ENCODE measurements at places on chromosomes 3 and 15.

DNA sequence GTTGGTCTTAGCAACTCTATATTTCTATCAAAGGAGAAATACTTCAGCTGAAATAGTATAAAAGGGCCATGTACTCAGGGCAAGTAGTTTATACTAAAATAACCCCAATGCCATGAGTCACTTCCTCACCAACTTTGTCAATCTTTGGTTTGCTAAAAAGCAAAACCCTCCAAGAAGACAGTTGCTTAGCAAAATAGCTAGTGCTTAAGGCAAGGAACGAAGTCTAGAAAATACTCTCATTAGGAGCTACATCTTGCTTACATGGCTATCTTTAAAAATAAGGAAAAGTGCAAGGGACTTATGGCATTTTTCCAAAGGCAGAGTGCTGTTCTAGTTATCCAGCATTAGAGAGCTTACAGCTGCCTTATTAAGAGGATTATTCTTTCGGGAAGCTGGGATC lies 28.4 kb downstream of the P3H2 start:
- no peak for DNase-seq

DNA sequence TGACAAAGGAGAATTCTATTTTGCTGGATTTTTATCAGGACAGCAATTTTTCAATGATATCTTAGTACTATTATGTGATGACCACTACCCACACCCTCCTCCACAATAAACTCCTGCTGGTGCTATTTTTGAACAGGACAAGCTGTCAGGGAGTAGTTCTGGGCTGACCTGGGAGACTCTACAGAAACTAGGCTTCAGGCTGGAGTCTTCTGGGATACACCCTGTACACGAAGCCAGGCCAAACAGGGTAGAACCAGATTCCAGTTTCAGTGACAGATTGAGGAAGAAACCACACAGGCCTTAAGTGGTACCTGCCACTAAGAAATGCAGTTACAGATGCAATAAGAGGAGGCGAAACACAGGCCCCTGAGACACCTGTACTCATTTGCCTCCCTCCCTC lies 12.8 kb downstream of the NMNAT3 start:
- DNase-seq: no peak

- no peak for DNase-seq
Observed at GRCh38 chr15:77481670-77482069, 61.0 kb downstream of the HMG20A start.

GRCh38 chr3:31999907-32000439 lies 18.4 kb downstream of the ZNF860 start:
- DNase-seq: no peak

GRCh38 chr3:164155400-164155799 lies 922.9 kb downstream of the SI start:
- DNase-seq: no peak

DNA sequence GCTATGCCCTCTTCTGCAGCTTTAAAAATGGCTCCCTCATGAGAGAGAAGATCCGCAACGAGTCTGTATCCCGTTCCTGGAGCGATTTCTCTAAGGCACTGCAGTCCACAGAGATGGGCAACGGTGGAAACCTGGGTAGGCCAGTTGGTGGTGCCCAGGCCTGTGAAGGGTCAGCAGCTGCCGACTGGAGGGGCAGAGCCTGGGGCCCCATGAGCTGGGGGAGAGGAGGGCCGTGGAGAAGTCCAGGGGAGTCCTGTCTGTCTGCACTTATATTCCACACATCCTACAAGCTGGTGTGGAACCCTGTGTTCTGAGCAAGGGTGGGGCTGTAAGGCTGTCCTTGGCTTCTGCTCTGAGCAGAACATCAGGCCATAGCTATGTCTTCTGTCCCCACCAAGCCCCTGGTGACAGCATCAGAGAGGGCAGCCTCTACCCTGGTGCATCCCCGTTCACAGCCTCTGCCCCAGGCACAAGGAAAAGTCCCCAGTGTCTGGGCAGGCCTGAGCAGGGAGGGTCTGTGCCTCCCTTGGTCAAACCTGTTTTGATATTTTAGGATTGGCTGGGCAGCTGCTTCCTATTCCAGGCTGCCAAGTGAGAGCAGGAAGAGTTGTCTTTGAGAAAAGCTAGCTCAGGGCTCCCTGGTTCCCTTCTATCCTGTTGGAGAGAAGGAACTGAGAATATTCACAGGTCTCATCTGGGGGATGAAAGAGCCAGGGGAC lies 29.7 kb downstream of the XYLB start:
- no peak for DNase-seq

- no peak for DNase-seq
Observed at GRCh38 chr3:20023623-20024405, 11.8 kb upstream of the PP2D1 start.

DNA sequence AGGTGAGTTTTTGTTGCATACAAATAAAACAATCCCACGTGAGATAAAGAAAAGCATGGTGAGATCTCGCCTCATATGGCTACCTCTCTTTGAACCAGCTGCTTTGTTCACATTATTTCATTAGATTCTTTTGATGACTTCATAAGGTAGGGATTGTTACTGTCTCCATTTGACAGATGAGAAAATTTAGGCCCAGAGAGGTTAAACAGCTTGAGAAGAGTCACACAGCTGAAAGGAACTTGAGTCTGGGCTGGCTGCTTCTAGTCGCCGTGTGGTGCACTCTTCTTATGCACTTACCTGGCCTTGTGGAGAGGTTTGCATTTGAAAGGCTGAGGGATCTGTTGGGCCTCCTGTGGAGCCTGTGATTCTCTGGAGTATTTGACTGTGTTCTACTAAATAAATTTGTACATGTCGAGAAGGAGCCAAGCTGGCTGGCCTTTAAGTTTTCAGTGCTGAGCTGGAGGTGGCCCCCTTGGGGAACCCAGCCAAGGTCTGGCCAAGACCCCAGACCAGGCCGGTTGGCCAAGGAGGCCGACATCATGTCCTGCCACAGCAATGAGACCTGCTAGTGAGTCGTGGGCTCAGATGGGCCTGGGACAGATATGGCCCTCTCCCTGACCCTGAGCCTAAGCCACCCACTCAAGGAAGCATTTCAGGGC lies 125.1 kb downstream of the SMAD6 start:
- DNase-seq: peak; percentile 43

GRCh38 chr3:123586968-123587367 lies 2.1 kb upstream of the HACD2 start:
- DNase-seq: no peak

DNA sequence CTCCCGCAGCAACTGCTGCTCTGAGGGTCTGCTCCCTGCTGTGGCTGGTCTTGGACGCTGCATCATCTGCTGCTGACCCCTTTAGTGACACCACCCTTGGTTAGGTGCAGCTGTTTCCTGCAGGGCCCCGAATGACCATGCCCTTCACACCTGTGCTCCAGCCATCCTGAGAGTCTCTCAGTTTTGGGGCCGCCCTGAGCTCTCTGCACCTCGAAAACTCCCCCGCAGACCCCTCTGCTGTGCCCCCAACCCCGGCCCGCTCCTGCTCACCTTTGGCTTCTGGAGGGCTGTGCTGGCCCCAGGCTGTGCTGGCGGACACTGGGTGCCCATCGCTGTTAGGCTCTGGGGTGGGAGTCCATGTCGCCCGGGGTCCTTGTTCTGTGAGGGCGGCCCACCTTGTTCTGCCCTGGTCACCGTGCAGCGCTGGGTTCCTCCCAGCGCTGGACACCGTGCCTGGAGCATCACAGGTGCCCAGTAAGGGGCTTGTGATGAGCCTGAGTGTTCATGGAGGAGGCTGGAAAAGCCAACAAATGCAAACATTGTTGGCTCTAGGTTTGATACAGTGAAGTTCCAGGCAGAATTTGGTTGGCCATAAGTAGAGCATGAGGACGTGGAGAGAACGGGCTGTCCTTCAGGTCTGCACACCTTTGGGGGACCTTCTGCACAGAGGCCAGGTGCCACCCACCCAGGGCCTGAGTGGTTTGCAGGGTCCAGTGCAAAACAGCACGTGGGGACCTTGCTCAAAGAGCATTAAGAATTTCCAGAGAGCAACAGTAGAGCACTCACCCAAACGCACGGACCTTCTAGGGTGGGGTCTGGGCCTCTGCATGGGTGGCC lies 12.3 kb downstream of the ABTB1 start:
- DNase-seq: peak; percentile 56

DNA sequence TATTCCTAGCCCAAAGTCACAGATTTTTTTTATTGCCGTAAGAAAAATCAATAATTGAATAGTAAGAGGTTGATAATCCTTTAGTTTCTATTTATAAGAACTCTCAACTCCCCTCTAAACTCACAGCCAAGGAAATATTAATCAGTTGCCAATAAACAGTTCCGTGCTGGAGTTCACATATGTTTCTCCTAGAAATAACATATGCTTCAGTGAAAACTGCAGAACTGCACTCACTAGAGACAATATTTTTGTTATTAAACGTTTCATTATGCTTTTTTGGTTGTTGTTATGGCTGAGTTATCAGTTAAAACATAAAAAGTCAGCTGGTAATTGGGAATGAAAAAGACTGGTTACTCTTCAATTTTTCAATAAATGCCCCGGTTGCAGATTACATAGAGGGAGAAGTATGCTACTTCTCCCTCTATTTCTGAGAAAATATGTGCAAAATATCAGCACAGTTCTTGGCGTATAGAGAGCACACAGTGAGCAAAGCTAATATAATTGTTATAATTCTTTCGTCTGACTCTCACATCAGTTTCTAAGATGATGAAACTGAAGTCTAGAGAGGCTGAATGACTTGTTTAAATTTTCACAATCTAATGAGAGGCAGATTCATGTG lies 781.2 kb upstream of the GRM7 start:
- no peak for DNase-seq

- DNase-seq: no peak
Observed at GRCh38 chr3:150069154-150069527, 98.4 kb upstream of the PFN2 start.

DNA sequence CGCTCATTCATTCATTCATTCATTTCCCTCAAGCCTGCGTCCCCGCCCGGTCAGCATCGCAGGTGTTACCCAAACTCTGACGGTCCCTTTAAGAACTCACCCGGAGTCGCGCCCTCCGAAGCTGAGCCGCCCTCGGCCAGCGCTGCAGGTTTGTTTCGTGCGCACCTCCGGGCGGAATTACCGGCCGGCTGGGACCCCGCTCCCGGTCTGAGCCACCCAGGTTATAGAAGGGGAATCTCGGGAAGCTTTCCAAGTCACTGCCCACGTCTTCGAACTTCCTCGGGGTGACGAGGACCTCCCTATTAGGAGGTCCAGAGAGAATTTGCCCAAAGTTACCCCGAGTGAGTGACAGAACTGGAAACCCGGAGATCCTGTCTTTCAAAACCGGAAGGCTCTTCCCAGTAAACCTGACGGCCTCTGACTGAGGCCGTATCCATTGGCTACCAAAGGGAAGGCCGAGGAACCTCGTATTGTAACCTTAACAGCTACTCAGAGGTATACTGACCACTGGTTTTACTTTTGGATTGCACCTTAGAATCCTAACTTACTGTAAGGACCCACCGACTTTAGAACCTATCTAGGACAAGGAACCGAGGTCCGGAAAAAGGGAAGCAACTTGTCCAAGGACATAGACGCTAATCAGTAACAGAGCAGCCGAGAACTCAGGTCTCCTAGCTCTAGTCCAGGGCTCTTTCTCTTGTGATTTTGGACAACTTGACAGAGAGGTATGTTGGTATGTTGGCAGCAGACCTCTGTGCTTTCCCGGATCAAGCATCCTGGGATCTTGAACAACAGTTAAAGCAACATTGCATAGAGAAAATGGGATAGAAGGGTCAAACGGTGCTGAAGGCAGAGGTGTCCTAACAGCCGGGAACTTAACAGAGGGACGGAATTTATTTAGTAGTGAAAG lies 788 bp upstream of the DLG1 start:
- peak; percentile 81 for DNase-seq

DNA sequence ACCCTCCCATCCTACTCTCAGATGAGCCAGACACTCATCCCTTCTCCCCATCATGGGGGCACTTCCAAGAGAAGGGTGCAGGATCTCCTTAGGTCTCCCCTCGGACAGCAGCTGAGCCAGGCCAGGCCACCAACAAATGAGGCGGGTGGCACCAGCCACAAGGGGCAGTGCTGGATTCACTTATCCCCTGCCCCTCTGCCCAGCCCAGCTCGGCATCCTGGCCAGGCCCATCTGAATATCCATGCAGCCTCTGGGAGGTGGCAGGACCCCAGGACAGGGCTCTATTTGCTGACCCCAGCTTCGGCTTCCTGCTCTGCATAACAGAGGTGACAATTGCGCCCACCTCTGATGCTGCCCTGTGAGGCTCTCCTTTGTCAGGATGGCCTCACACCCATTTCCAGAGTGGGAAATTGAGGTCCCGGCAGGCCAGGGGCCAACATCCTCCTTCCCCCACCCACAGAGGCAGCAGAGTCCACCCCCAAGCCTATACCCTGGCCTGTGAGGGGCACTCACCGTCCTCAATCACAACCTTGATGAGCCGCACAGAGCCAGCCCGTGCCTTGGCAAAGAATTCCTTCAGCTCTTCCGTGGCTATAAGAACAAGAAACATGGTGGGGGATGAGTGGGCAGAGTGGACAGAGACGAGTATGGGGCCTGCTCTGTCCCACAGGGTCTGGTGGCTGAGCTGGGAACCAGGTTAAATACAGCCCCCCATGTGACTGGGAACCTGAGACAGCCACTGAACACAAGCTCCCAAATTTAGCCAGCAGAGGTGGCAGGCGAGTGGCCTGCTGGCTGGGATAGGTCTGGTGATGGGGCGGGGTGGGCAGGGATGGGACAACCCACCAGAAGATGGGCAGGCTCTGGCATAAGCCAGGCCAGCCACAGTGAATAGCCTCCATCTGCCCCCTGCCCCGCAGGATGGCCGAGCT lies 4.2 kb downstream of the TWF2 start:
- DNase-seq: peak; percentile 45

- DNase-seq: no peak
Observed at GRCh38 chr15:93467337-93467736, 378.3 kb upstream of the RGMA start.

GRCh38 chr3:115217678-115218451 lies 70.8 kb upstream of the ZBTB20 start:
- no peak for DNase-seq

- DNase-seq: no peak
Observed at GRCh38 chr3:172707030-172707429, 3.8 kb downstream of the NCEH1 start.

DNA sequence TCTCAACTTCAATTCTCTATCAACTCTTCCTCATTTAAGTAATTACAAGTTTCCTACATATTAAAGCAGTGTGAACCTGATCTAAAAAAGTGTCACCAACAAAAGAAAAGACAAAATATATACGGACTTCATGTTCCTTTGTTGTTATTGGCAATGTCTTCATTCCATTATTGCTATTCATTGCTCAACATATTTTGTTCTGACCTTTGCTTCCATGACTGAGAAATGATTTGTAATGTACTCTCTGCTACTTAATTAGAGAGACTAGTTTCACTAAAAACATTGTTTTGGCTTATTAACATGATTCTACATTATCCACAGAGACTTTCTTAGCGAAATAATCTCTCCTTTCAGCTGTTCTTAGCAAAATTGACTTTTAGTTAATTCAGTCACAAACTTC lies 657.2 kb upstream of the ROBO1 start:
- DNase-seq: no peak

- DNase-seq: no peak
Observed at GRCh38 chr3:49654955-49655556, 19.1 kb upstream of the APEH start.

GRCh38 chr15:56683908-56684307 lies 49.4 kb downstream of the ZNF280D start:
- DNase-seq: no peak
